A549 treated with RU486 at 1 μM for 4 hours (cell line): ENCODE measurements at places on chromosomes 2 and 18. TPM values are rescaled to one million over a fixed set of nuclear protein-coding genes. Genes with fewer than 3 reads are reported as not detected.

Gene CKAP2L
- 8.6 to 19.4 TPM (median 14.2 TPM) in 5 replicates for total RNA-seq

Gene ZNF521
- total RNA-seq: not detected in 5 replicates

Gene TDRD15
- not detected in 5 replicates for total RNA-seq

Gene CIB4
- 0.20 to 0.28 TPM in 2 of 5 replicates, not detected in the others for total RNA-seq

Gene GAREM1
- 2.8 to 4.2 TPM (median 3.4 TPM) in 5 replicates for total RNA-seq

Gene ASTL
- total RNA-seq: not detected in 5 replicates

Gene RUFY4
- not detected in 5 replicates for total RNA-seq

Gene CYP27C1
- total RNA-seq: 4.1 to 5.4 TPM (median 4.9 TPM) in 5 replicates

Gene BMP10
- total RNA-seq: not detected in 5 replicates

Gene TEKT4
- not detected in 5 replicates for total RNA-seq

Gene FN1
- total RNA-seq: 153 to 242 TPM (median 177 TPM) in 5 replicates

Gene PPP1CB
- 70.3 to 120 TPM (median 112 TPM) in 5 replicates for total RNA-seq
